ENCODE measurements at places on chromosomes 6 and 20.

DNA sequence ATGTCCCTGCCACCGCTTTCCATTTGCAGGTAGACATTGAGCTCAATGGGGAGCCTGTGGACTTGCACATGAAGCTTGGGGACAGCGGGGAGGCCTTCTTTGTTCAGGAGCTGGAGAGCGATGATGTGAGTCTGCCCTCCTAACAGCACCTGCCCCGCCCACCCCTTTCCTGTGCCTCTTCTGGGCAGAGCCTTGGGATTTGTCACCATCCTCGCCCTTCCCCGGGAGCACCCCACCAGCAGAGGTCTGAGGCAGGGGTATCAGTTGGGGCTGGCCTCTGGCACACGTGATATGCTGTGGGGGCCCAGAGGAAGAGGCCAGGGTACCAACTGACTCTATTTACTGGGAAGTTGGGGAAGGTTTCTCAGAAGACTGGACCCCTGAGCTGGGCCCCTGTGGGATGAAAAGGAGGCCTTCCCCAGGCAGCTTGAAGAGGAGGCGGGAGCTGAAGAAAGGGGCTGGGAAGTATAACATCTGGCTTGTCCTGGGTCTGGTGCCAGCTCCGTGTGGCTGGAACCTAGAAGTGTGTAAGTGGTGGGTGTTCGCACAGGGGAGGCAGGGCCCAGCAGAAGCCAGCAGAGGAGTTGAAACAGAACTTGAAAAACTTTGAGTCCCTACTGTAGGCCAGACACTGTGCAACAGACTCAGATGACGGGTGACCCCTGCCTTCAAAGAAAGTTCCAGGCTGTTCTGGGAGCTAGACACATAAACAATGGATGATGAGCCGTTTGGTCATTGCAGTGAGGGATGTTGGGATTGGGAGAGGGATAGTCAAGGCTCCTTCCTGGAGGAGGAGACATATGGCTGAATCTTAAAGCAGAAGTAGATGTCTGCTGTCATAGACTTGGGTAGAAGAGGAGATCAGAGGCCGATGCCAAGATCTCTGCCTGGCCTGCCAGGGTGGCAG is 7.2 kb downstream of the LPIN3 start:
- peak; percentile 28 for DNase-seq

- peak; percentile 80 for DNase-seq
These were observed 12.5 kb upstream of the THBD start for GRCh38 chr20:23061734-23062561.

GRCh38 chr6:18264923-18265377 is 620 bp upstream of the DEK start:
- DNase-seq, result no peak

DNA sequence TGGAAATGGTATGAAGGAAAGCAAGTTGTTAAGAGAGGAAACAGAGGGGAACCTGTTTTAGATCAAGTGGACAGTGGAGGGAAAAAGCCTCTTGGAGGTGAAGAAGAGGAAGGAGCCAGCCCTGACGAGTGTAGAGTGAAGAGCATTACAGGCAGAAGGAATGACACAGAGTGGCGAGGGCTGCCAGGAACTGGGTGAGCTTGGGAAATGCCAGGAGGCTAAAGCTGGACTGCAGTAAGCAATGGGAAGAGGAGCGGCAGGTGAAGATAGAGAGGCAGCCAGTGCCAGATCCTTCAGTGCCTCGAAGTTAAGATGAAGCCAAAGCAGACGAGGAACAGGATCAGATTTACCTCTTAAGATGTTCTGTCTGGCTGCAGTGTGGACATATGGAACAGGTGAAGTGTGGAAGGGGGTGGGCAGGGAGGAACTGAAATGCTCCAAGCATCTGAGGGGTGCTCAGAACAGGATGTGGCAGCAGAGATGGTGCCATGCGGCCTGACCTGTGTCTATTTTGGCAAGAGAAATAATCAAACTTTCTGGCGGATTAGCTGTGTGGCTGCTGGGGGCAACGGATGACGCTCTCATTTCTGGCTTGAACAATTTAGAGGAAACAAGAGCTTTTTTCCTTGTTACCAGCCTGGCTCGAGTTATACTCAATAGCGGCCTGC is 748.4 kb downstream of the PTPRT start:
- DNase-seq, result no peak

DNA sequence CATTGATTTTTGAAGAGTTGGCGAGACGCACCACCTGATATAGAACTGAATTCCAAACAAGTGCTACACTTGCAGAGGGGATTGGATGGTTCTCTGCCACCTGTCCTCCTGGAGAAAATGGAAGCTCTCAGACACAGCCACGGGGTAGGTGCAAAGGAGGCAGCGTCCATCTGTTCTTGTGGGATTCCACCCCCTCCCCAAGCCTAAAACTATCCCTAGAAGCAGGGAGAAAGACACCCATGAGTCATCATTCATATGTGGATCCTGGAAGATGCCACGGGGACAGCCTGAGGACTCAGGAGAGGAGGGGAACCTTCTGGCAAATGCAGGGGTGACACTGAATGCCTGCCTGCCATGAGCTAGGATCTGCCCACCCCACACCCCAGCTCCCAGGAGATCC is 171.3 kb upstream of the CST7 start:
- DNase-seq, result no peak

DNA sequence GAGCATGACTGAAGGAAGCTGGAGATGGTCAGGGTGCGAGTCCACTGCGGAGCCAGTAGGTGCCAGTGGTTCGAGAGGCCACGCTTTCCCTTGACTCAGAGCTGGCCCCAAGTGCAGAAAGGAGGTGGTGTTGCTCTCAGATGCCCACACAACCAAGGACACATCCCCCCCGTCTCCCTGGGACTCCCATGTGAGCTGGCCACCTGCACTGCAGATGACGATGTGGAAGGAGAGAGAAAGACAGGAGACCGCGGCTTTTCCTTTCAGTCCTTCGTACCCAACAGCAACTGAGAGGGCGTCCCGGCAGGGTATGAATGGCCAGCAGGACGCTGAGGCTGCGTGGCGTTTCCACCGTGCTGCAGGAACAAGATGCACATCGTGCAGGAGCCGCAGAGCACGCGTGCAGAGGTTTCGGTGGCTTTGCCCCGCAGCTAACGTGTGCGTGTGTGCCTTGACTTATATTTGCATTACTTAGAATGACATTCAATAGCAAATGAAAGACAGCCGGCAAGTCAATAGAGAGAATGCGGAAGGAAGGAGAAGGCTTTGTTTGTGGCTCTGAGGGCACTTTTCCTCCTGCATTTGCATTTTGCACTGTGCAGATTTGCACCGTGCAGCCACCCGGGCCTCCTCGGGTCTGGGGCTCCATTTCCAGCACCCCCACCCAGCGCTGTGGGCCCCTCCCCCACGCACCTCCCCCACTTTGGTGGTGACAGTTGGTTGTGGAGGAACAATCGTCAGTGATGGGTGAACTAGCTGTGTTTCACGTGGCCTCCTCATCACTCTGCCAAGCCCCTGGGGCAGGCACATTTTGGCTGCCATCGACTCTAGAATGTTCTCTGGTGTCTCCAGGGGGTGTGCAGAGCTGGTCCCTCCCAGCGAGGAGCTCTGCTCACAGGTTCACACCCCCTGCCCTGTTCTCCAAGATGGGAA is 26.4 kb upstream of the BHLHE23 start:
- no peak for DNase-seq

DNA sequence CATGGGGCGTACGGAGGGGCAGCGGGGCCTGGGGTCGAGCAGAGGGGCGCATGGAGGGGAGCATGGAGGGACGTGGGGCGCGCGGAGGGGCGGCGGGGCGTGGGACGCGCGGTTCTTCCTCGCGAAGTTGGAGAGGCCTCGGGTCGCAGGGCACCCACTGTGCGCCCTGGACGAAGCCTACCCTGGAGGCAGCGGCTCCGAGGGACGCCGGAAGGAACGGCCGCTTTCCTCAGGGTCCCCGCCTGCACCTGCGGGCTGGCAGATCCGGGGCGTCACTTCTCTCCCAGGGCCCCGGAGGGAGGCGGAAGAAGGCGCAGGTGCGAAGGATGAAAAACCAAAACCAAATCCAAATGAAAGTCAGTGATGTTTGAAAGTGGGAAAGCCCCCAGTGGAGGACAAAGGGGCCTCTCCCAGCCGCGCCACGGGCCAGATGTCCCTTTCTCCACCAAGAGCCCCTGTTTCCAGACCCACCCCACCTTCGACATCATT is 142.1 kb upstream of the PDE10A start:
- DNase-seq, result no peak

GRCh38 chr6:143544011-143544696 is 32.6 kb upstream of the FUCA2 start:
- no peak for DNase-seq

DNA sequence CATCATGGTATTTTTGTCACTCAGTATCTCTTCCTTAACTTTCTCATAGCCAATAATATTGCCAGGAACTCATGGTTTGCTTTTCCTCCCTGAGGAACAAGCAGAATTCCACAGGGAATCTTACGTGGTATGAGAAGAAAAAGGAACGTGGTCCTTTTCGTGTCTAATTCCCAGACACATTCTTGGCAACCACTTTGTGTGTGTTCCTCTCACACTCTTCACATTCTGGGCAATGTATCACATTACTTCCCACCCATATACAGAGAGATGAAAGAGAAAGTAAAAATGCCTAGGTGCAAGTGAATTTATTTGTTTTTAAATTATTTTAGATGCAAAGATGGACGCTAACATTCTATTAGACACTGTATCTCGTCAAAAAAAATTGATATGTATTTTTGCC is 102.7 kb downstream of the PTPRK start:
- no peak for DNase-seq

- no peak for DNase-seq
These were observed 98.9 kb downstream of the SMPDL3A start for GRCh38 chr6:122887941-122888340.

GRCh38 chr20:325889-326644 is 715 bp downstream of the SOX12 start:
- DNase-seq, result peak; percentile 65

DNA sequence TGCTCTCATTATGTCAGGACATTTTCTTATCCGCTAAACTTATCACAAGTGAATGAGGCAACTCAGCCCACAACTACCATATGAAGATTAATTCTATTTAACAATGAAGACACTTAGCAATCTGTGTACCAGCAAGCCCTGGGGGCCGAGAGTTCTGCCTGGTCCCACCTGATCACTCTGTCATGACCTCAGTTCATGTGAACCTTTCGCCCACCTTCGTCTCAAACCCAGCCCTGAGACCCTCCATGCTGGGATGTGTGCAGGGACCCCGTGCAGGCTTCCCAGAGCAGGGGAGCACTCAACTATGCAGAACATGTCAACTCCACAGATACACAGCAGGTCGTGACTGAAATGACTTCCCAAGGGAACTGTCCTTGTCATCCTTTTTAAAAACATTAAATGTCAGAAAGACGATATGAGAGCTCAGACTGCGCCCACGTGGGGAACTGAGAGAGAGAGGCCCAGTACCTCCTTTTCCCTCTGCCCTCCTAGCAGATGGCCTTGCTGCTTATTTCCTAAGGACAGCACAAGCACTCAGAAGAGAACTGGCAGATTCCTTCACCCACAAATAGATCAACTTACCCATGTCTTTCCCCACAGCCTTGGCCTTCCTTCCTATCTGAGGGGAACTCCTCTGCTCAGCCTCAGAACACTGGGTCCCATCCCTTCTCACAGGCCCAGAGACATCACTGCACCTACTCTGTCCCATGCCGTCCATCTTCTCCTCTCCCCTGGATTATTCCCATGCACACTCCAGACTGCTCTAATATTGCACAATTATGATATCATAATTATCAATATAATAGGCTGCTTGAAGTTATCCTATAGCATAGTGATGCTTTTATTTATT is 11.5 kb downstream of the ABHD12 start:
- DNase-seq, result no peak

- peak; percentile 36 for DNase-seq
These were observed 18.7 kb upstream of the TOP1 start for GRCh38 chr20:41009946-41010345.

DNA sequence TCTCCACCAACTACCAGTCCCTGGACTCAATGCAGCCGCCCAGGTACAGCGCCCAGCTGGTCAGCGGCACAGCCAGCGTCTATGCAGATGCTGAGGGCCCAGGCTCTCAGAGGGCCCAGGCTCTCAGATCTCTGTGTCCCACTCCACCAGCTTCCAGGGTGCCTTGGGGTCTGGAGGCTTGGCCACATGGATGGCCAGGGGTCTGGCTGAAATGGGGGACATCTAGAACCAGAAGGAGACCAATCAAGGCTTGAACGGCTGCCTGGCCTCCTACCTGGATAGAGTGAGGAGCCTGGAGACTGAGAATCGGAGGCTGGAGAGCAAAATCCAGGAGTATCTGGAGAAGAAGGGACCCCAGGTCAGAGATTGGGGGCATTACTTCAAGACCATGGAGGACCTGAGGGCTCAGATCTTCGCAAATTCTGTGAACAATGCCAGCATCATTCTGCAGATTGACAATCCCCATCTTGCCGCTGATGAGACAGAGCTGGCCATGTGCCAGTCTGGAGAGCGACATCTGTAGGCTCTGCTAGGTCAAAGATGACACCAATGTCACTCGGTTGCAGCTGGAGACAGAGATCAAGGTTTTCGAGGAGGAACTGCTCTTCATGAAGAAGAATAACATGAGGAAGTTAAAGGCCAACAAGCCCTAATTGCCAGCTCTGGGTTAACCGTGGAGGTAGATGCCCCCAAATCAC is 44.1 kb upstream of the GRM4 start:
- DNase-seq, result no peak

DNA sequence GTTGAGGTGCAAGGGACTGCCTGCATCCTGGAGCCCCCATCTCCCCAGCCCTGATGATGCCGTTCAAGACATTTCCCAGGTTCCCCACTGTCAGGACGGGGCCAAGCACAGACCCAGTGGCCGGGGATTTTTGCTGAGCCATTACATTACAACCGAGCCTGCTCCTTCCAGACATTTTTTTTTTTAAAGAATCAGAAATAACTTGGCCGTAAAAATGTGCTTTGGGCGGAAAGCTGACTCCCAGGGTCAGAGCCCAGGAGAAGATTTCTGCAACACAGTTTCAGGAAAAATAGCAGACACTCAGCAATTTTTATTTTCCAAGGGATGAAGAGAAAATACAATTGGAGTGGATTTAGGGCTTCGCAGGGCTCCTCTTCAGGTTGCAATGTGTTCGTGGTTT is 87.9 kb downstream of the LRFN2 start:
- no peak for DNase-seq

DNA sequence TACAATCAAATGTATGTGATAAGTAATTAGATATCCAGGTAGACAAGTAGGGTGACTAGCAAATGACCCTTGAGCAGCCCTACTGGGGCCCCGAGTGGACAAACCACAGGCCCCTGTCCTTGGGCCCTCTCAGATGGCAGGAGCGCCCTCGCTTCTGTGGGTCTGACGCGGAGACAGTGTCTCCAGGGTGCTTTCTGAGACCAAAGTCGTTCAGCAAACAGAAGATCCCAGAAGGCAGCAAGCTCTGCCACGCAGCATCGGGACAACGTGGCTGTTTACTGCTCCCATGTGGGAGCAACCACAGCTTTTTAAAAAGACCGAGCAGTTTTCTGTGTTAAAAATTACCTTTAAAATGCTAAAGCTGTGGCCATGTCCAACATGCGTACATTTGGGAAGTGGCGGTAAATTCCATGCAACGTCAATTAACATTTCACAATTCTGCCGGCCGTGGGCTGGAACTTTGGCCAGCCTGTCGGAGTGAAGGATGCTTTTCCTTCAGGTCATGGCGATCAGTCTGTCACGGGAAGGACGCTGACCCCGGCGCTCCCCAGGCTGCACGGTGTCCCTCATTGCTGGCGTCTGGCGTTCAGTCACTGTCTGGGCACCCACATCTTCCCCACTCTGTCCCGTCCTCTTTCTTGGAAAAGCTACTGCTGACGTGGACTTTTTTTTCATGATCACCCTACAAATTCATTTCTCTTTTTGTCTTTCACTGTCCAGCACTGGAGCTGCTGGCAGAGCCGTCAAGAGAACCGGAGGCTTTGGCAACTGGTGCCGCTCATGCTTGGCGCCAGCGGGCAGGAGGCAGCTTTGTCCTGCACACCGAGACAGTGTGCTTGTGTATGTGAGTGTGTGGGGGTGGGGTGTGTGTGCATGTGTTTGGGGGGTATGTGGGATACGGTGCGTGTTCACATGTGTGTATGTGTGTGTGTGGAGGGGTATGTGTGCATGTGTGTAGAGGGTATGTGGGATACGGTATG is 293.1 kb downstream of the CDH4 start:
- DNase-seq, result no peak
